ENCODE measurements at places on chromosomes 7 and 10.

DNA sequence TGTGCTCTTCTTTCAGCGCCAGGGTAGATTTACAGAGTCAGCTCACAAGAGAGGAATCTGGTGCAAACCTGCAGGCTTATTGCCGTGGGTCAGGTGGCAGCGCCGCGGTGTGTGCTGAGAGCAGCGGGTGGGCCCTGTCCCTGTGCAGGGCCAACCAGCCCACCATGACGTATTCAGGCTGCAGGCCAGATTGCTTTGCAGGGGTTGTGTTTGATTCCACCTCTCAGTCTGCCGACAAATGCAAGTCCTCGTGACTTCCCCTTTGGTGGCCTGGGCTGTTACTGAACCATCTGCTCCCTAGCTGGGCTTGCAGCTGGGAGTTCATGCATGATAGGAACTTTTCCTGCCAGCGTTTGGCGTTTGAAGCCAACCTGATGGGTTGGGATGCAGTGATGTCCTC is 66.7 kb upstream of the LEP start:
- no peak for DNase-seq

- peak; percentile 97 for DNase-seq
Observed at GRCh38 chr7:101856473-101857357, 39.3 kb downstream of the CUX1 start.

DNA sequence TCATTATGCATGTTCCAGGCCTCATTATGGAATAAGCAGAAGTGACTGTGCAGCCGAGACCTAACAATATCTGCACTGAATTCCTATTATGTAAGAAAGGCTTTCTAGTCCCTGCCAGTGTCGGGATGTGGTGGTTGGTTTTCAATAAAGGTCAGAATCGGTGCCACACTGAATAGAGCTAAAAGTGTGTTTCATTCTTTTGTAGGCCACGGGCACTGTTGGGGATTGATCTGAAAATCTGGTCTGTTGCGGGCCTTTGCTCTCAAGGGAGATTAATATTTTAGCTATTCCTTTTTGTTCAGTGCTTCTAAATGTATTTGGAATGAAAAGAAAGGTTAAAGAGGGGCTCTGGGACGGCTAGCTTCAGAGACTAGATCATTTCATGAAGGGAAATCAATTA is 559.4 kb upstream of the GALNT17 start:
- DNase-seq = no peak

DNA sequence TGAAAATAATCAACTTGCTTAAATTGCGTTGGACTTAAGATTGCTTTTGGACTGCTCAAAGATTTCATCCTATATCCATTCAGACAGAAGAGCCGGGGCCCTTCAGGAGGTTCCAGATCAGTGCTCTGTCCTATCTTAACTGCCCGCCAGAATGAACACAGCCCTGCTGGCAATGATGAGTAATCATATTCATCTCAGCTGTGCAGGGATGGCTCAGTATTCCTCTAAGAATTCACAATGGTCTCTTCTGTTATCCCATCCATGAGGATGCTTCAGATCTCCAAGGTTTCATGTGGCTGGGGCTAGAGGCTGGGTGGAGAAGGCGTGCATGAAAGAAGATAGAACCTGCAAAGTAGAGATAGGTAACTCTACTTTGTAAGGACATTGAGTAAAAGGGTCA is 80.0 kb upstream of the NPVF start:
- no peak for DNase-seq

DNA sequence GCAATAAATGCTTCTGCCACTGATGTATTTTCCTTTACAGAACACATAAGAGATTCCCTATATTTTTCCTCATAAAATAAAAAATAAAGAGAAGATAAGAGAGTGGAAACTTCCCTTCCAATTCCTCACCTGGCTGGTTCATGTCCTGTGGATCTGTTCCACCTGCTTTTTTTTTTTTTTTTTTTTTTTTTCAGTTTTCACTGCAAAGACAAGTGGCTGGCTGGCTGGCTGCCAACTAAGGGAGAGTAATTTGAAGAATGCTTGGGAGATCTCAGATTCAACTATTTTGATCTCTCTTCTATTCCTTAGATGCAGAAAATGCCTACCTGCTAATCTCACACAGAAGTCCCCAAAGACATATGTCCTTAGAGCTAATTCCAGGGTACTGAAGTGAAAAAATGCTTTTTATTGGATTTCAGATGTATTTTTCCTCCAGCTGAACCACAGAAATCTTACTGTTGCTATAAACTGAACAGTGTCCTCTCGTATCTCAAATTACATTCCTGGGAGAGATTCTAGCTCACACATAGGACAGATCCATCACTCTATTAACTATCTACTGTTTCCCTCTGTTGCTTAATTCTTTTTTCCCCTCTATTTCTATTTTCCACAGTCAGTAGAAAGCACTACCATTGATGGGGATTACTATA is 120.8 kb downstream of the NRCAM start:
- DNase-seq = no peak

GRCh38 chr10:104642658-104643302 is 1.7 kb downstream of the SORCS3 start:
- peak; percentile 35 for DNase-seq

DNA sequence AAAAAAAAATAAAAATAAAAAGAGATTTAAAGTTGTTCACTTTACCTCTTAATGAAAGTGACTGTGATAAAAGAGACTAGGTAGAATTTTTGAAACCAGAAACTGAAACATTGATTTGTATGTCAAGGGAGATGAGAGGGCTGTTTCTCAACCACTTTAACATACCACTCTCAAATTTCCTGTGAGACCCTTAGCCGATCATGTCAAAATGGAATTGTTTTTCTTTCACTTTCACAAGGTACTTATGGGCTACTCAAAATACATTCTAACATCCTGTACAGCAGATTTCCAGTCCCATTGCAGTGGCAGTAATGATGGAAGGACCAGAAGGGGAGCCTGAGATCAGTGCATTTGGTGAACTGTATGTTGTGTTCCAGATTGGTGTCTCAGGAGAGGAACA is 261.2 kb downstream of the PPP1R3A start:
- DNase-seq = no peak

GRCh38 chr10:113028456-113029440 is 78.7 kb downstream of the TCF7L2 start:
- no peak for DNase-seq

DNA sequence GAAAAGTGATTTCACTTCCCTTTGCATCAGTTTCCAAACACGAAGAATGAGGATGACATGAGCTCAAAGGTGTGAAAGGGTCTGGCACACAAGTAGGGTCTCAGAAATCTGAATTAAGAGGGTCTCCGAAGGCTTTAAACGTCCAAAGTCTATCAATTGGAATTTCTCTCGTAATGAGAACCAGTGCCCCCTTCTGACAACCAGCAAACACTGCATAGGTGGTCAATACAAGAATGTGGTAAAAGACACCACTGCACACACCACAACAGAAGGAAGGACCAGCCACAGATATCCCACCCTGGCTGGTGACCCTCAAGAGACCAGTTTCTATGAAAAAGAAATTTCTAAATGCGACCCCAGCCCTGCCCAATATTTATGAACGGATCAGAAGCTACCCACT is 78.1 kb downstream of the CALN1 start:
- no peak for DNase-seq

DNA sequence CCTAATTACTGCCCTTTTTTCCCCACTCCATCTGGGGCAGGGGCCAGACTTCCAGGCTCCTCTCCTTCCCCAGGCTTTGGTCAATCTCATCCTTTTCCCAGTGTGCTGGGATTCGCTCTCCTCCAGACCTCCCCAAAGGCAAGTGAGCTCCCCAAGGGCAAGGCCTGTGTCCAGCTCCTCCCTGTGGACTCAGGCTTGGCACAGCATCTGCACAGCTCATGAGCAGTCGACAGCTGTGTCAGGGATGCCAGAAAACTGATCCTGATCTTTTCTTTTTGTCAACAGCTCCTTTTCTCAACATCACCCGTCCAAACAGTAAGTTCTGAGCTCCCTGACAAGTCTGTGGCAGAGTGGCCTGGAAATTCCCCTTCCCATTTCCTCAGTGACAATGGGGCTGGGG is 67.1 kb downstream of the C10orf120 start:
- DNase-seq = no peak

GRCh38 chr7:46461334-46461777 is 540.3 kb upstream of the IGFBP3 start:
- DNase-seq = no peak

GRCh38 chr10:79108728-79109127 is 40.0 kb downstream of the ZMIZ1 start:
- DNase-seq = no peak

DNA sequence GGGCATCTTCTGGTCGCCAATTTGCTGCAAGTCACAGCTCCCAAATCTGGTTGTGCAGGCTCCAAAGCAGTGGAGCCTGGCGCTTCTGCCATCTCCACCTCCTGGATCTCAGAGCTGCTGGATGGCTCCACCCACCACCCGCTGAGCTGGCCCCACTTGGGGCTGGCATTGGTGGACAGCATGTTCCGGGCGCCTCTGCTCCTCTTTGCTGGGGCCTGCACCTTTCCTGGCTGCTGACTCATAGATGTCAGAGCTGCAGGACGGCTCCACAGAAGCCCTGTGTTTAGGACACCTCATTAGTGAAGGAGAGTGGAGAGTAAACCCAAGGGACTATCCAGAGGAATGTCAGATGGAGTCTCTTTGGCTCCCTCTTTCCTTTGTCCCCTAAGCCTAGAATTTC is 27.4 kb downstream of the MAPK8 start:
- no peak for DNase-seq

GRCh38 chr10:58531084-58531695 is 18.5 kb downstream of the BICC1 start:
- peak; percentile 66 for DNase-seq

DNA sequence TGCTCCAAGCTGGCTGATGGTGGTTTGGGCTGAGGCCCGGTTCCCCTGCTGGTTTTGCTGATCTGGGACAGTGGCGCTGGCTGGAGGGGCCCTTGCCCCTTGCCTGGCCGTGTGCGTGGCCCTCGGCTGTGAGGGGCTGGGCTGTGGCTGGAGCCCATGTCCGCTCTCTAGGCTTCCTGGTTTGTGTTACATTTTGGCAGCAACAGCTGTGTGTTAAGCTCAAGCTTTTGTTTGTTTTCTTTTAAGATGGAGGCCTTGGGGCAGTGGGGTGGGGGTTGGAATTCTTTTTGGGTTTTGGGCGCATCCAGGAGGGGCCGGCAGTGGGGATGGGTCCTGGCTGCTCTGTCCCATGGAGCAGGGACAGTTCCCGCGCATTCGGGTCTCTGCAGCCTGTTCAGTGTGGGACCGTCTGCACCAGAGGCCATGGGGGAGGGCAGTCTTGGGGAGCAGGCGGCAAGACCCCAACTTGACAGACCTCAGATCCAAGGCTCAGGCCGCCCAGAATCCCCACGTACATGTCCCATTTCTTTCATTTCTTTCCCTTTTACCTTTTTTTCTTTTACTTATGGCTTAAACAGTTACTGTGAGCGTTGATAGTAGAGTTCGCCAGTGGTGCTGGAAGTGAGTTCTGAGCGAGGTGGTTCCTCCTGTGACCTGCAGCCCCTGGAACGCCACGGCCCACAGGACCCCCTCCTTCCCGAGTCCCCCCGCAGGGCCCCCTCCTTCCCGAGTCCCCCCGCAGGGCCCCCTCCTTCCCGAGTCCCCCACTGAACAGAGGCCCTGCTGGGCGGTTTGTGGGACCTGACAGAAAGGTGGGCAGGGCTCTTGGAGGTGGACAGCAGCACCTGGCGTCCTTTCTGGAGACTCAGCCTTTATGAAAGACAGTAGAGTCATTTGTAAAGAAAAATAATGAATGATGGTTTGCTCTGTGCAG is 75.3 kb downstream of the INPP5A start:
- no peak for DNase-seq

GRCh38 chr7:44346063-44346462 is 20.7 kb upstream of the CAMK2B start:
- DNase-seq = no peak

DNA sequence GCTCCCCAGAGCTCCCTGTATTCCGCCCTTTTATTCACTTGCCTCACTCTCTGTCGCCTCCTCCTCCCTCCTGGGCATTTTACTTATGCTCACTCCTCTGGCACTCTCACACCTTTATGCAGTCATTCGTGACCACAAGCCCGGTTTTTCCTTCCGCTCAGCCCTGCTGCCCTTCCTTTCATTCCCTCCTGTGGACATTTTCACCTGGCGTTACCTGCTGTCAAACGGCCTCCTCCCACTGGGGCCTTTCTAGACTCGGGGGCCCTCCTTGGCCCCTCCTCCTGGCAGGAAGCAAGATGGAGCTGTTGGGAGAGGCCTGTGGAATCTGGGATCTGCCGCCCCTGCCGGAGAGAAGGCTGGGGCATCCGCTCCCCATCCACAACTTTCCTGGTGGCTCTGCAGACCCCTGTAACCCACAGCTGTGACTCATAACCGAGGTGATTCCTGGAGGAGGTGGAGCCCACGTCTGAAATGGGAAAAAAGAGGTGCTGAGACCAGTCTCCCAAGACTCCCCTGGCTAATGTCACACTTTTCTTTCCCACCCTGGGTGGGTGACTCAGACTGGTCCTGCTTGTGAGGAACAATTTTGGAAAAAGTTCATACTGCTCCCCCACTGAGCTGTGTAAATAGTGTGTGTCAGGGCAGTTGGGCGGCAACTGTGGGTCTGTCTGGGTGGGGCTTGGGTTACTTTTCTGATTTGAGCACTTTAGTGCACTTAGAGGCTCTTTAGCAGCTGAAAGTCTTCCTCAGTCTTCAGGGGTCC is 1.2 kb downstream of the VCL start:
- peak; percentile 72 for DNase-seq

- DNase-seq = no peak
Observed at GRCh38 chr7:47244692-47245091, 337.2 kb downstream of the TNS3 start.

Data from colonic mucosa (tissue), 4 donors.